Prostate gland (tissue), 2 donors: ENCODE measurements at places on chromosomes 13 and 19. TPM values are rescaled to one million over a fixed set of nuclear protein-coding genes. Genes with fewer than 3 reads are reported as not detected.

The FFAR1 gene
- 0.28 TPM for total RNA-seq

The CRTC1 gene
- total RNA-seq: 6.7 TPM

The PLPP2 gene
- total RNA-seq: 40.1 TPM

GRCh38 chr13:70723732-70724131, 615.5 kb upstream of the KLHL1 start:
- no peaks in the 10 kb centered on the region for H3K4me1 ChIP-seq
- H3K4me3 ChIP-seq: no peak overlapping the region
- DNase-seq: no peak
- H3K27ac ChIP-seq: no peak overlapping the region
- no peaks in the 10 kb centered on the region for H3K27me3 ChIP-seq

GRCh38 chr19:41437944-41438574, 1.7 kb downstream of the DMAC2 start:
- no peak overlapping the region for H3K27ac ChIP-seq
- H3K4me1 ChIP-seq: no peaks in the 10 kb centered on the region
- no peak overlapping the region for H3K4me3 ChIP-seq
- no peaks in the 10 kb centered on the region for H3K27me3 ChIP-seq
- H3K36me3 ChIP-seq: no peaks in the 10 kb centered on the region
- no peak for DNase-seq

DNA sequence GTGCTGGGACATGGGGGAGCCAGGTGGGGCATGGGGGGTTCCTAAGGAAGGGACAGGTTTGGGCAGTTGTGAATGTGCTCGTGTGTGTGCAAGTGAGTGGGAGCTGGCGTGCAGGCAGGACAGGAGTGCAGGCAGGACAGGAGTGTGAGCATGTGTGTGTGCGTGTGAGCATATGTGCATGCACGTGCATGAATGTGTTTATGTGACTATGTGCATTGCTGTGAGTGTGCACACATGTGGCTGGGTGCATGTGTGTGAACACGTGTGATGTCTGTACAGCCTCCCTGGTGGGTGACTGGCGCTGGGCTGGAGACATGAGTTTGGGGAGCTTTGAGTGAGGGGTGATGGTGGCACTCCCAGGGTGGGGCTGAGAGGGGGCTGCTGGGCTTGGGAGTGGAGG, 33.4 kb downstream of the CRTC1 start:
- H3K36me3 ChIP-seq: no peaks in the 10 kb centered on the region
- H3K27ac ChIP-seq: no peak overlapping the region
- no peaks in the 10 kb centered on the region for H3K27me3 ChIP-seq
- H3K4me3 ChIP-seq: no peak overlapping the region
- no peaks in the 10 kb centered on the region for H3K4me1 ChIP-seq
- no peak for DNase-seq

DNA sequence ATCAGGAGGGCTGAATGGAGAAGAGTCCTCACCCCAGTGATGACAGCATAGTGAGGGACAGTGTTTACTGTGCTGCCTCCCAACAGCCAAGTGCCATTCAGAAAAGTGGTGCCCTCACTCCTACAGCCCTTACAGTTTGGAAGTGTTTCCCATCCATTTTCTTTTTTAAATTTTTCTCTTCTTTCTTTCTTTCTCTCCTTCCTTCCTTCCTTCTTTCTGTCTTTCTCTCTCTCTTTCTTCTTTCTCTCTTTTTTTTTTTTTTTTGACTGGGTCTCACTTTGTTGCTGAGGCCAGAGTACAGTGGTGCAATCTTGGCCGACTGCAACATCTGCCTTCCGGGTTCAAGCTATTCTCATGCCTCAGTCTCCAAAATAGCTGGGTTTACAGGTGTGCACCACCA, 755.3 kb downstream of the UQCRFS1 start:
- no peak overlapping the region for H3K4me3 ChIP-seq
- no peaks in the 10 kb centered on the region for H3K27me3 ChIP-seq
- no peaks in the 10 kb centered on the region for H3K4me1 ChIP-seq
- H3K36me3 ChIP-seq: no peaks in the 10 kb centered on the region
- DNase-seq: no peak

DNA sequence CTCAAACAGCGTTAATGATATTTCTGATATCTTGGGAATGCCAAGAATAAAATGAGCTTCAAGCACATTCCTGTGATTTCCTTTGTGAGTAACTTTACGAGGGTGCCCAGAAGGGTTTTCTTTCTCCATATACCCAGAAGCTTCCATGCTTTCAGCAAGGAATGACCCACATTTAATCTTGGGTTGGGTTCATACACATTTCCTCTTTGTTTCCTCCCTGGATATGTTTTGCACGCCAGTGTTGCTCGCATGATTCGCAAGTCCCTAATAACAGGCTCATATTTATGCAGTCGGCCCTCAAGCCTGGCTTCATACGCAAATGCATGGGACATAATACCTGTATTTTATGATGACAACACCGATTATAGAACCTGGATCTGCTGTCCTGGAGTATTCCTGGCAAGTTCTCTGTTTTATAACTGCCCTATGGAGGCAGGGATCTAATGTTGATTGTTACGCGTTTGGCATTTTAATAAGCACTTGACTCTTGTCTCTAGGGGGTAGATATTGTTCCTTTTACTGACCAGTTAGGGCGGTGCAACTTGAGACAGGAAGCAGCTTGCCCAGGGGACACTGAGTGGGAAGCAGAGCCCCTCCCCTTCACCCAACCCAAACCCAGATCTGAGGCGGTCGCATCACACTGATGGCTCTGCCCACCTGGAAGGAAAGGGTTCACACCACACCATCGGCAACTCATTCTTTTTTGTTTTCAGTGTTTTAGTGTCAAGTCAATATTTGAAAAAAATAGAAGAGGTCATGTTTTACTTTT, 220.4 kb upstream of the SOX1 start:
- H3K36me3 ChIP-seq: no peaks in the 10 kb centered on the region
- no peak overlapping the region for H3K27ac ChIP-seq
- peaks cover 4% of the 10 kb centered on the region for H3K27me3 ChIP-seq
- no peak for DNase-seq
